Mucosa of gallbladder (tissue), 1 donor: ENCODE measurements at places on chromosomes 5 and 9. TPM values are rescaled to one million over a fixed set of nuclear protein-coding genes. Genes with fewer than 3 reads are reported as not detected.

GRCh38 chr9:124285903-124286291, 28.1 kb downstream of the NEK6 start:
- DNase-seq: peak; percentile 87

DNA sequence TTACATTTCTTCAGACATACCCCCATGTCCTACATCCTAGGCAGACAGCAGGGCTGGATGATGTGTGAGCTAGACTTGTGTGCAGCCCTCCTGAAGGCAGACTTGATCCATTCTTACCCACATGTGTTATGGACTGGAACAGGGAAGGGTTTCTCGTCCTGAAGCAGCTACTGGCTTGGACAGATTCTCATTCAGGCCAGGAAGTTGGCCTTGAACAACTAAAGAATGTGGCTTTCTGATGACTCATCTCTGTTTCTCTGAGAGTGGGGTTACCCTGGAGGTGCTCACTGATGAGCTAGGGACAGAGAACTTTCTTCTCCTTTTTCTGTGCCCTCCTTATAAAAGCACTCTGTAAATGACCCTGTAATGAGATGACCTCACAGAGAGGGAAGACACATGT, 246.5 kb downstream of the PCSK5 start:
- no peak for DNase-seq

GRCh38 chr5:165728425-165728824, 2223.0 kb downstream of the MAT2B start:
- no peak for DNase-seq

DNA sequence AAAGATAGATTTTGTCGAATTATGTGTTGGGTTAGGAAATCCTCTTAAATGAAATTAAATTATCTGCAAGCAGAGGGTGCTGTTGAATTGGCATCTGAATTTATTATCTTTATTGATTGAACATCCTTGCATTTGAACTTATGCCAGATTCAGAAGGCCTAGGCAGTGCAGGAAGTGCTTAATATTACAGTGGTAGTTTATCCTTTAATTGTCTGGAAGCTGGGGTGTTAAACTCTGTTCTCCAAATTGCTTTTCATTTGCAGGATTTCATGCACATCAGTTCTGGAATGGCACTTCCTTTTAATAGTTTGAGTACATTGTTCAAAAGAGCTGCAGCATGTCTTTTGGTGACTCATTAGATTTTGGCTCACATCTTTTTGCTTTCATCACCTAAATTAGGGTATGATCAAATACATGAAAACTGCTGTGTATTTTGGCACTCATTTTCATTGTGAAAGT, 186.3 kb downstream of the KDM4C start:
- no peak for DNase-seq

DNA sequence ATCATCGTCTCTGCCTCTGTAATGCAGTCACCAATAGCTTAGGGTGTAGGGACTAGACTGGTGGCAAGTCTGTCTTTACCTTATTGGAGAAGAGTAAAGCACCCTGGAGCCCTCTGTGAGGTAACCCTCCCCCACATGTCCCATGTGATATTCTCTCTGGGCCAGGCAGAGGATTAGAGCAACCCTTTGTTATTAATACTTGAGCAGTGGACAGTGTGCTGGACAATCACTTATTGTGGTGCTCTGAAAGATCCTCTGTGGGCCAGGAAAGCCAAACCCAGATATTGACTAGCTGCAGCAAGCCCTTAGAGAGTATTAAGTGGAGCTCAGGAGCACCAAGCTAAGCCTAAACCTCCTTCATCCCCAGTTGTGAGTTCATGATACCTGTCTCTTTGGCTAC, 139.7 kb upstream of the RUSC2 start:
- DNase-seq: no peak

DNA sequence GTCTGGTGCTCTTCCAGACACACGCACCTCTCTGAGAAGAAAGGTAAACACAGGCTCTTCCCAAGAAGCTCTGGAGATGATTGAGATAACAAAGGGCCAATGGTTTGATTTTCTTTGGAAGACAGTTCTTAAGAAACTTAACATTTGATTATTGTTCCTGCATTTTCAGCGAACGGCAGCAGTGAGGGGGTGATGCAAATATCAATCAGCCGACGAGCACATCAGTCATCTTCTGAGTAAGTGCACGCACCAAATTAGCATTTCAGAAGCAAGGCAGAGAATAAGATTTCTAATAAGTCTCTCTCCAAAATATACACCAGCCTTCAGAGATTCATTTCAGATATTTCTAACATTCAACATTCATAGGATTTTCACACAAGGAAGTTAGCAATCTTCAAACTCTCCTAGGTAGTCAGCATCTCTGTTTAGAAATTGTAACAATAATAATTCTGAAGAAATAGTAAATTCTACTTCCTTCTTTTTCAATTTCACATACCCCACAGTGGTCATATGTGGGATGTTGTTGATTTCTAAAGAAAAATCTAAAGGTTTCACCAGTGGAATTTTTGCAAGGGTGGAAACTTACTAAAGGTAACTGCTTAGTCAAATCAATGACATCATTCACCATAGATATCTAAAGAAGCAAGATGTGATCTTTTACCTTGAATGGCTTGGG, 250.3 kb downstream of the SEC61B start:
- DNase-seq: no peak

- no peak for DNase-seq
Measured at GRCh38 chr5:124466011-124466410, 280.4 kb downstream of the ZNF608 start.

DNA sequence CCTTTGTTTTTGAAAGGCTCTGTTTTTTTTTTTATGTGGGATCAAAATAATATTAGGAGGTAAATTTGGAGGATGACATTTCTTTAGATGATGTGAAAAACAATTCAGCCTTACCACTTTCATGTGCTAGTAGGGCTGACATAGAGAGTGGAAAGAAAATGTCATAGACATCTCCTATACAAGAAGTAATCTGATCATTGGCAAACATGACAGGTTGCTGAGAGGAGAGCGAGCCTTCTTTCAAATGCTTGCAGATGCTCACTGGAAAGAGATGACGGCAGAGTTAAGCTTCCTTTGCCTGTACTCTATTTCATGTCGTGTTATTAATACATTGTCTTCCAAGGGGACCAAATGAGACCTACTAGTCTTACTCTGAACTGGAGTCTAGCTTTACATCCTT, 160.1 kb upstream of the DAP start:
- no peak for DNase-seq

GRCh38 chr5:131595088-131596033, 39.7 kb downstream of the RAPGEF6 start:
- DNase-seq: no peak

GRCh38 chr5:76230711-76231285, 147.6 kb downstream of the SV2C start:
- no peak for DNase-seq

GRCh38 chr5:172846677-172847076, 12.6 kb downstream of the ERGIC1 start:
- DNase-seq: no peak

DNA sequence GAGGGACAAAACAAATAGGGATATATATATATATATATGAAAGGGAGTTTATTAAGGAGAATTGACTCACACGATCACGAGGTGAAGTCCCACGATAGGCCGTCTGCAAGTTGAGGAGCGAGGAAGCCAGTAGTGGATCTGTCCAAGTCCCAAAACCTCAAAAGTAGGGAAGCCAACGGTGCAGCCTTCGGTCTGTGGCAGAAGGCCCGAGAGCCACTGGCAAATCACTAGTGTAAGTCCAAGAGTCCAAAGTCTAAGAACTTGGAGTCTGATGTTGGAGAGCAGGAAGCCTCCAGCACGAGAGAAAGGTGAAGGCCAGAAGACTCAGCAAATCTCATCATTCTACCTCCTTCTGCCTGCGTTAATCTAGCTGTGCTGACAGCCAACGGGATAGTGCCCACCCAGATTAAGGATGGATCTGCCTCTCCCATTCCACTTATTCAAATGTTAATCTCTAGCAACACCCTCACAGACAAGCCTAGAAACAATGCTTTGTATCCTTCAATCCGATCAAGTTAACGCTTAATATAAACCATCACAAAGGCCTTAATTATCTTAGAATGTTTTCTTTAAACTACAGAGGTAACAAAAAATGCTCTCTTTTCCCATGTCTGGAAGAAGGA, 23.8 kb upstream of the DAB2 start:
- DNase-seq: peak; percentile 50

- peak; percentile 82 for DNase-seq
Measured at GRCh38 chr5:143355710-143356109, 47.8 kb downstream of the NR3C1 start.

DNA sequence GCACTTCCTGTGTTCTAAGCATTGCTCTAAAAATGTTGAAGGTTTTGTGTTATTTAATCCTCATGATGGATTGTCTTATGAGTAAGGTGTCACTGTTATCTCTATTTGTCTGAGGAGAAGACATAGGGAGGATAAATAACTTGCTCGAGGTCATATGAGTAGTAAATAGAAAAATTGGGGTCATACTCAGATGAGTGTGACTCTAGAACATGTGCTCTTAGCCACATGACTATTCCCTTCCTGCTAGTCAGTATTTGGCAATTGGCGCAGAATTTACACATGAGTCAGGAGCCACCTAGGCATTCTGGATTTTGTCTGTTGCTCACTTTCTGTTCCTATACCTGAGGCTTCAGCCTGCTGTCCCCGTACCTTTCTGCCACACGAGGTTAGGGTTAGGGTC, 234.6 kb upstream of the CD180 start:
- DNase-seq: no peak

GRCh38 chr5:151924564-151925301, at the start of gene GLRA1:
TSS of gene GLRA1 (minus strand) at chr5:151924851. CDS start at chr5:151924549, 302 bp downstream.
- DNase-seq: peak; percentile 34

DNA sequence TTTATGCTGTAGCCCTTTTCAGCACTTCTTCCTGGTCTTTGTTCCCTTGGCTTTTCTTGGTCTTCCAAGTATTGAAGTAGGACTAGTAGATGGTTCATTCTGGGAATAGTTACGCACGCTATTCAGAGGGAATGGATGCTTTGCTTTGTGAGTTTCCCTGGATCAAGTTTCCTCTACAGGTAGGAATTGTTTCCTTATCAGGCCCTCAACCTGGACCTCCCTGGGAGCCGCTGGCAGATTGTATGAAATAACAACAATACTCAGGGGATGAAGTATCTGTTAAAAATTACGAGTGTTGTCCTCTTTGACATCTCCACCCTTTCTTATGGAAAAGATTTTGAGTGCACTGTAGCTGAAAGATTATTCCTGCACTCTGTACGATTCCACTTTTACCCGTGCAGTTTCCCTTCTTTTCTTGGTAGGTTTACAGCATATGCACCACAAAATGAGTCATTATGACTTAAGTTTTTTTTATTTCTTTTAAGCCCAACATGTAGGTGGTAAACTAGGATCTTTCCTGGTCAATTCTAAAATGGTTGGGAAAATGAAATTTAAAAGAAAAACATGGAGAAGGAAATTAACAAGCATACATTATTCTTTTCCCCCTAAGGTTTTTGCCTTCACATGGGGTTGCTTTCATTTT, 57.9 kb downstream of the ARHGAP26 start:
- DNase-seq: no peak

GRCh38 chr9:133058550-133059320, 3.0 kb upstream of the CEL start:
- no peak for DNase-seq

DNA sequence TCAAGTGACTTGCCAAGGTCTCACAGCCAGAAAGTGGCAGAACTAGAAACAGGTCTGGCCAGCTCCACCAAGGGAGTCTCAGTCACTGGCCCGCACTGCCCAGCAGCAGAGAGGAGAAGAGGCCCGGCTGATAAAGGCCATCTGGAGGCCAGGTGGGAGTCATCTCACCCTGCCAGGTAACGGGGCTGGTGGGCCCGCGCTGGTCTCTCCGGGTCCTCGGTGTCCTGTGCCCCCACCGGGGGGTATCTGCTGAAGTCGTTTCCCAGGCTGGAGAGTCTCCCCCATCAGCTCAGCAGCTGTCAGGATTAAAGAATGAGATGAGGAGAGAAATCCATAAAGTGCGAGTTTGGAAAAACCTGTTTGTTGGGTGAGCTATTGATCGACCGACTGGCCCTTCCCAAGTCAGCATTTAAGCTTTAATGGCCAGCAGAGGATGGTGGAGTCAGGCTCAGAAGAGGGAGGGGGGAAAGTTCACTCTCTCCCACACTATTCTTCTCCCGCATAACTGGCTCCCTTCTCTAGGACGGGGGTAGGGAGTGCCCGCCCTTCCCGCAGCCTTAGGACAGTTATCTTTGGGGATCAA, 30.3 kb downstream of the LMX1B start:
- peak; percentile 77 for DNase-seq

- DNase-seq: no peak
Measured at GRCh38 chr5:78541086-78541654, 107.4 kb downstream of the LHFPL2 start.

GRCh38 chr9:109238125-109238524, 71.1 kb upstream of the FRRS1L start:
- no peak for DNase-seq

DNA sequence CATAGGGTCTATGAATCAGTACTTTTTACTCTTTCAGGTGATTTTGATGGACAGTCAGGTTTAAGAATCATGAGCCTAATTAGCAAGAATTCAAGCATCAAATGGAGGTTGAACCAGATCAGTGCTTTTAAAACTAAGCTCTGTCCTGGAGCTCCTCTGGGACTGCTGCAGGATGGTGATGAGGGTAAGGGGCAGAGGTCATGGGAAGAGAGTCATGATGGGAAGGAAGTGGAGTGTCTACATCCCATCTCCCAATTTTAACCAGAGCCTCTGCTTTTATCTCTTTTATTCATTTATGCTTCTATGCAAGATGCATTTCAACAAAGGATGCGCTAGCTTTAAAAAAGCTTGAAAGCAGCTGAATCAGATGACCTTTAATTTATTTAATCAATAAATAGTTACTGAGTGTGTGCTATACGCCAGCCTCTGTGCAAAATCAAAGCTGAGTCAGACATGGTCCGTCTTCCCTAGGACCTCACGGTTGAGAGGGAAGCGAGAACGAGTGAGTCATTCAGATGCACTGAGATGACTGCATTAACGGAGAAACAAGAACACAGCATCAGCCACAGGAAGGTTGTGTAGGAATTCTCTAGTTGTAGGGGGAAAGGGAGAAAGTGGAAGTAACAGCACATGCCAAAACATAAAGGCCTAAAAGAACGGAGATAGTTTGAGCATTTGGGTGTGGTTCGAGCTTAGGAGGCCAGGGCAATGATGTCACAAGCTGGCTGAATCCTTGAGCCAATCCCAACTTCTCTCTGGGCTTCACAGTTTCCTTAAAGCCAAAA, 441.6 kb upstream of the BRINP1 start:
- DNase-seq: no peak

DNA sequence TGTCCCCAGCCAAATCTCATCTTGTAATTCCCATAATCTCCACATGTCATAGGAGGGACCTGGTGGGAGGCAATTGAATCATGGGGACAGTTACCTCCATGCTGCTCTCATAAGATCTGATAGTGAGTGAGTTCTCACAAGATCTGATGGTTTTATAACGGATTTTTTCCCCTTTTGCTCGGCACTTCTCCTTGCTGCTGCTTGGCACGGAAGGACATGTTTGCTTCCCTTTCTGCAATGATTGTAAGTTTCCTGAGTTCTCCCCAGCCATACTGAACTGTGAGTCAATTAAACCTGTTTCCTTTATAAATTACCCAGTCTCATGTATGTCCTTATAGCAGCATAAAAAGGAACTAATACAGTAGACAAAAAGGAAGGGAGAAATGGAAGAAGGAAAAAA, 76.7 kb upstream of the CCNG1 start:
- no peak for DNase-seq

CAVIN4 gene
- total RNA-seq: 0.26 TPM

PFN3 gene
- not detected for total RNA-seq

LCN15 gene
- total RNA-seq: not detected

KCNT1 gene
- total RNA-seq: 0.12 TPM

TLX3 gene
- not detected for total RNA-seq

RACK1 gene
- 1,033 TPM for total RNA-seq

BTNL8 gene
- total RNA-seq: 47.3 TPM

ATP10B gene
- 119 TPM for total RNA-seq
